ENCODE measurements at places on chromosomes 6 and 20. TPM values are rescaled to one million over a fixed set of nuclear protein-coding genes. Genes with fewer than 3 reads are reported as not detected.

The NOX3 gene
- not detected for total RNA-seq

The TPX2 gene
- total RNA-seq: 10.2 TPM

The ELOVL2 gene
- total RNA-seq: not detected

The KCNQ5 gene
- total RNA-seq: 0.61 TPM

The SMLR1 gene
- not detected for total RNA-seq

The LINC00237 gene
- total RNA-seq: 0.32 TPM

The PTK6 gene
- 72.9 TPM for total RNA-seq

The SNTA1 gene
- total RNA-seq: 14.5 TPM

The TFAP2B gene
- total RNA-seq: 6.8 TPM

The TBX18 gene
- 1.1 TPM for total RNA-seq

The SYNE1 gene
- 156 TPM for total RNA-seq

Measured in lower leg skin (tissue), 4 donors.